ENCODE measurements at places on chromosomes 12 and 14.

DNA sequence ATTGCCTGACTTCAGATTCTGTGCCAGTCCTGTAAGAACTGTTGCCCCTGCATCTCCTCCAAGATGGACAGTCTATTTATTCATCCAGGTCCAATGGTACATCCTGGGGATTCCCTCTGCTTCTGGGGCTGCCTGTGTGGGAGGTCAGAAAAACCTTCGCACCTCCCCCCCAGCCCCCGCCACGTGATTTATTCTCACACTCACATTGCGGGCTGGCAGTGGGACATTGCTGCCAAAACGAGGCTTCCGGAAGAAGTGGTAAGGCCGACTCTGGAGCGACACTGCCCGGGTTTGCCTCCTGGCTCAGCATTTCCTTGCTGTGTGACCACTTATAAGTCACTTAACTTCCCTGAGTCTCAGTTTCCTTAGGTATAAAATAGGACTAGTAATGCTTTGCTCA lies 5.9 kb upstream of the RTL1 start:
- no peak for DNase-seq

GRCh38 chr14:81449114-81449513 lies 49.0 kb upstream of the STON2 start:
- DNase-seq: peak; percentile 24

GRCh38 chr12:12717586-12718380 lies 615 bp downstream of the CDKN1B start:
- peak; percentile 35 for DNase-seq

DNA sequence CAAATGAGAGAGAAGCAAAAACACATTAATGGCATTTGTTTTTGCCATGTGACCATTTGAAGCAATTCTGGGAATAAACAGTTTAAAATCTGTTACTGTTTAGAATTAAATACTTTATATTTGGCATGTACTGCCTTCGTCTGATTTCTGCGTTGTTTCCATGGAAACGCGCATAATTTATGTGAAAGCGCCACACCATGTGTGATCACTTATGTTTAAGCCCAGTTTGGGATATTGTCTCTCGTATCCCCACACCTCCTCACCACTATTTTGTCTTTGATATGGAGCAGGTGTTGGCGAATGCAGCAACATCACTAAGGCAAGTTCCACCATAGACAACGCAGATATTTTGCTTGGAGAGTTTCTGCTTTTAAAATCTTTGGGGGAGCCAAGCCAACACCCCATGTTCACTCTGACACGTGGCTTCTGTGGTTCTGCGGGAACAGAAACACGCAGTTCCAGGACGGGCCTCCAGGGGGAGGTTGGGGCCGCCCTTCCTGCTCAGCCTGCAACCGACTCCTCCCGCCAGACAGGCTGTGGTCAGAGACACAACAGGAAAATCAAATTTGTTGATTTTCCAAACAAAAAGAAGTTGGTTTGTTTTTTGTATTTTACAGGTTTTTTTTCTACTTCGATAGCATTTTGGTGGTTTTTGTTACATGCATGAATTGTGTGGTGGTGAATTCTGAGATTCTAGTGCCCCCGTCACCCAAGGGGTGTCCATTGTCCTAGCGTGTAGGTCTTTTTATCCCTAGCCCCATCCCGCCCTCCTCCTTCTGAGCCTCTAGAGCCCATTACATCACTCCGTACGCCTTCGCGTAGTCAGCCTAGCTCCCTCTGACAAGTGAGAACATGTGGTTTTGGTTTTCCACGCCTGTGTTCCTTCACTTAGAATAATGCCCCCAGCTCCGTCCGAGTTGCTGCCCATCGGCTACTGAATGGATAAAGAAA lies 101.9 kb upstream of the SFSWAP start:
- peak; percentile 87 for DNase-seq

DNA sequence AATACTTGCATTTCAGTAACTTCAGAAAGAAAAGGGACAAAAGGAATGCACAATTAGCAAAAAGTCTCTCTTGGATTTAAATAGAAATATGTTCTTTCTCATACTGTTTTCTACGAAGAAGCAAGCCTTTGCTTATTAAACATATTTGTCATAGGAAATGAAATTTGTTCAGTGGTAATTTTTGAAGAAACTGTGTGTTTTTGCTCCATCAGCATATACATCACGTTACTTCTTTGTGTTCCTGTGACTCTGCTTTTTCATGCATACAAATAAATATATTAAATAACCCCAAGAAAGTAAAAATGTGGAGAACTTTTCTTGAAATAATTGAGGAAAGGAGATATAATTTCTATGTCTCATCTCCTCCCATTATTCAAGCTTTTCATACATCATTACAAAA lies 39.7 kb downstream of the CD163L1 start:
- no peak for DNase-seq

GRCh38 chr12:113285679-113286610 lies 49.0 kb downstream of the SLC8B1 start:
- DNase-seq: no peak

GRCh38 chr14:99735189-99736135 lies 51.4 kb downstream of the CYP46A1 start:
- no peak for DNase-seq

DNA sequence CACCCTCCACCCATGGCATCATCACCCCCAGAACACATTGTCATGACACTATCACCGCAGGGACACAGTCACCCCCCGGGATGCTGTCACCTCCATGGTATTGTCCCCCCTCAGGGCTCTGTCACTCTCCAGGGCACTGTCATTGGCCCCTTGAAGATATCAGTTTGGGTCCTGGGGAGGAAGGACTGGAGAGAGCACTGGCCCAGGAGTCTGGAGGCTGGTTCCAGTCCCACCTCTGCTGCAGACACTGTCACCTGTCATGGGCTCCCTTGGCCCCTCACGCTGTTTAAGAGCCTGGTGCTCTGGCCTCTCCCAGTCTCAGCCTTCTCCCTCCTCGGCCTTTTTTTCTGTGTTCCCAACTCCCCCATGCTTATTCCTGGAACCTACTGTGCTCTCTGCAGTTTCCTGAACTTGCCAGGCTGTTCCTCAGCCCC lies 31.9 kb downstream of the SERPINA3 start:
- DNase-seq: no peak

DNA sequence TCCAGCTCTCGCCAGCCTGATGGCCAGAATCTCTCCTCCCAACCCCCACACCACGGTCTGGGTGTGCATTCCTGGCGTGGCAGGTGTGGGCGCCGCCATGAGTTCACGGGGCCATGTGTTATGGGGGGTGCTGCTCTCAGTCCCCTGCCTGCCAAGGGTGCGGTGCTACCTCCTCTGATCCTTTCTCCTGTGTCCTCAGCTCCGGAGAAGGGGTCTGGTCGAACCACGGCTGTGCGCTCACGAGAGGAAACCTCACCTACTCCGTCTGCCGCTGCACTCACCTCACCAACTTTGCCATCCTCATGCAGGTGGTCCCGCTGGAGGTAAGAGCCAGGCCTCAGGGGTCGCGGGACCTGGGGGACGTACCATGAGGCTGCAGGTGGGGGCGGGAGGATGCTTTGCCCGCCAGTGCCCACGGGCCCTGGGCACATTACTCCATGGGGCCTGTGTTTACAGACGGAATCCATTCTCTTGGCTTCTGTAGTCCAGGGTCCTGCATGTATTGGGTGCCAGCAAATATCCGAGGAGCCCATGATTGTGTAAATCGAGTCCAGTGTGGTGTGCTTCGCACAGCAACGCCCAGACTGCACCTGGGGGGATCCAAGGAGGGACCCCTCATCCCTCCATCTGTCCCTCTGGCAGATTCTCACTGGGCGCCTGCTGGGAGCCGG lies 130.8 kb downstream of the ADGRD1 start:
- DNase-seq: no peak

- no peak for DNase-seq
Measured at GRCh38 chr12:100266585-100266834, 369 bp downstream of the DEPDC4 start.

DNA sequence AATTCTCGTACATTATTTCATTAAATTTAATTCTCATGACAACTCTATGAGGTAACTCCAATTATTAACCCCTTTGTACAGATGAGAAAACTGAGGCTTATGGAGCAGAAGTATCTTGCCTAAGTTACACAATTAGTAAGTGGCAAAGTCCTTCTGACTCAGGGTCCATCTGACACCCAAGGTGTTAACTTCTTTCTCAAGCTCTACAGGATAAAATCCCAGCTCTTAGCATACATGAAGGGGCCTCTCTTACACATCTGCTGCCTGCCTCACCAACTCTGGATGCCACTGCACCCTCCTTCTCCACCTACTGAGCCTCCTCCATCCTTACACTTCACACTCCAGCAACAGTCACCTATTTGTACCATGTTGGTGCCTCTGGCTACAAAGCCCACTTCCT lies 4.3 kb upstream of the KRT72 start:
- DNase-seq: no peak

- no peak for DNase-seq
Measured at GRCh38 chr12:68290126-68290525, 36.7 kb upstream of the IL22 start.

DNA sequence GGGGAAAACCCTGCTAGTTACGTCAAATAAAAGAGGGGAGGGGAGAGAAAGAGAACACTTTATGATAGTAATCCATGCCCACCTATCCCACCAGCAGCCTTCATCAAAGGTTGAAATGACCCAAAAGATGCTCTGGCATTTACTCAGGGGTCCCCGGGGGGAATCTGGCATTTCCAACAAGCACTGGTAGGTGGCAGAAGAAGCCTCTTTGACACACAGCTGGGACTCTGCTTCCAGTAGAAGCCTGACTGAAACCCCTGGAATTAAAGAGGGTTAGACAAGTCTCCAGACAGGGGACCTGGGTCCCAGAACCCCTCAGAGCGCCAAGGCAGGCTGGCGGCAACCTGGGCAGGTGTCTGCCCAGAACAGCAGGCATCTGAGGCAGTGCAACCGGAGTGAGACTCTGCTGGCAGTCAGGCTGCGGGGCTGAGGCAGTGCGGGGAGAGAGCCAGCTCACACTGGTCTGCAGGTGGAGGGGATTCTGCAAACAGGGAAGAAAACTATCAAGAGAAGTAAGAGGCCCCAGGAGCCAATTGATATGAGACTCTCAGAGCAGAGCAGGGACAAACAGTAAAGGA lies 85.0 kb upstream of the CAPRIN2 start:
- no peak for DNase-seq

- no peak for DNase-seq
Measured at GRCh38 chr14:88012495-88012894, 7.6 kb downstream of the GPR65 start.

- DNase-seq: peak; percentile 39
Measured at GRCh38 chr12:6603095-6603567, 4.0 kb downstream of the CHD4 start.

DNA sequence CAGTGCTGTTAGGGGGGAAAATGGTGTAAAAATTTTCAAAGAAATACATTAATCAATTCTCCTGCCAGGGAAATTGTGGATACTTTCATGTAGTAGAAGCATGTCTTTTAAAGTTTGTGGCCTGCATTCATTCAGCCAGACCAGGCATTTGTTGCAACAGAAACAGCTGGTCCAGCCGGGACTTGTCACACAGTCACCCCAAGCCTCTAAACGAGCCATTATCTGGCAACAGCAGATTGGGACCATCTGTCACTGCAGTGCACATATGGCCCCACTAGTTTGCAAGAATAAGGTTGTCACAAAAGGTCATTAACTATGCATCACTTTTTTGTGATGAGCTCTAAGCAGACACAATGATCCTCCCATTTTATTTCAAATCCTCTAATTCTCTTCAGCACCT lies 193.9 kb downstream of the PHLDA1 start:
- peak; percentile 12 for DNase-seq

GRCh38 chr12:10331642-10332239 lies 24.1 kb downstream of the KLRD1 start:
- peak; percentile 81 for DNase-seq

DNA sequence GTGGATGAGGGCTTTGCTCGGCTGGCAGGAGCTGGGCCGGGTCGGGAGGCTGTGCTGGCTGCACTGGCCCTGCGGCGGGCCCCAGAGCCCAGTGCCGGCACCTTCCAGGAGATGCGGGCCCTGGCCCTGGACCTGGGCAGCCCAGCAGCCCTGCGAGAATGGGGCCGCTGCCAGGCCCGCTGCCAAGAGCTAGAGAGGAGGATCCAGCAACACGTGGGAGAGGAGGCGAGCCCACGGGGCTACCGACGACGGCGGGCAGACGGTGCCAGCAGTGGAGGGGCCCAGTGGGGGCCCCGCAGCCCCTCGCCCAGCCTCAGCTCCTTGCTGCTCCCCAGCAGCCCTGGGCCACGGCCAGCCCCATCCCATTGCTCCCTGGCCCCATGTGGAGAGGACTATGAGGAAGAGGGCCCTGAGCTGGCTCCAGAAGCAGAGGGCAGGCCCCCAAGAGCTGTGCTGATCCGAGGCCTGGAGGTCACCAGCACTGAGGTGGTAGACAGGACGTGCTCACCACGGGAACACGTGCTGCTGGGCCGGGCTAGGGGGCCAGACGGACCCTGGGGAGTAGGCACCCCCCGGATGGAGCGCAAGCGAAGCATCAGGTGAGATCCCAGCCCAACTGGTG lies 11.5 kb downstream of the ARHGEF40 start:
- no peak for DNase-seq

GRCh38 chr12:101209319-101210302 lies at the start of gene SLC5A8:
Gene SLC5A8, minus strand, starts transcription at chr12:101210238. Its CDS starts 390 bp downstream, at chr12:101209848.
- DNase-seq: no peak

DNA sequence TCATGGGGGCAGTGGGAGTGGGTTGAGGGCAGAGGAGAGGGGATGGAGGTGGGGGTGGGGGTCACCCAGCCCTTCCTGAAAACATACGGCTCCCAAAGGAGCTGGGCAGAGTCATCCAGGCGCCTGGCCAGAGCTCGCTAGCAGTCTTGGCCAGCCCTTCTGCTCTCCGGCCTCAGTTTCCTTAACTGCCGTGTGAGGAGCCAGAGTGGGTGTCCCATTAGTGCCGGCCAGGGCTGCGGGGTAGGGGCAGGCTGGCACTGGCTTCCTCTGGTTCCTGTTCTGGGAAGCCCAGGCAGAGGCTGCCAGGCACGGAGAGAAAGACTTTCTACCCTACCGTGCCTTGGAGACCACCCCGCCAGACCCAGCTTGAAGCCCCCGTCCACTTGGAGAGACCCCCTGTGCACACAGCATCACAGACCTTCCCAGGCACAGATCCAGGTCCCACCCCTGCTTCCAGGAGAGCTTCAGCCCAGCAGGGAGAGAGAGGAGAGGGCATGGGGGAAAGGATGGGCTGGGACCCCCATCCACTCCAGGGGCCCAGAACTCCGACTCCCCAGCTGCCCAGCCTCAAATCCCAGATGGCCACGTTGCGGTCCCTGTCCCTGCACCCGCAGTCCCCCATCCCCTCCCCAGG lies 93.3 kb downstream of the RFLNA start:
- DNase-seq: no peak

GRCh38 chr14:67889455-67889854 lies 69.9 kb downstream of the RAD51B start:
- no peak for DNase-seq

DNA sequence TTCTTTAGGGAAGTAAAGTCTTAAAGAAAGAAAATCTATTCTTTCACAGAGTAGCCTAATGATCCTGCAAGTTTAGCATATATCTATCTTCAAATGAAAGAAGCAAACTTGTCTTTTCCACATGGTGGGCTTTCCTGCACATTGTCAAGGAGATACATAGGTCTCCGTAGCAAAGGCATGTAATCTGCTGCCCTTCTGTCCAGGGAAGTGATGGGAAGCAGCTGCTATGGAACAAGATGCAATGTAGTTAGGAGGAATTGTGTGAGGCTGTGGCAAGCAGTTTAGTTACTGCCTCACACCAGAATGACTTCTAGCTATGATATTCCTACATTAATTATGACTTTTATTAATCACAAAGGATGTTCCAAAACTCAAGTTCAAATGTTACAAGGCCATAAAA lies 174.4 kb downstream of the PDZRN4 start:
- DNase-seq: no peak

- DNase-seq: no peak
Measured at GRCh38 chr12:73159954-73160353, 887.8 kb downstream of the TRHDE start.

Measured in Ammon's horn (tissue), 1 donor.